ENCODE measurements at places on chromosomes 1 and 21.

DNA sequence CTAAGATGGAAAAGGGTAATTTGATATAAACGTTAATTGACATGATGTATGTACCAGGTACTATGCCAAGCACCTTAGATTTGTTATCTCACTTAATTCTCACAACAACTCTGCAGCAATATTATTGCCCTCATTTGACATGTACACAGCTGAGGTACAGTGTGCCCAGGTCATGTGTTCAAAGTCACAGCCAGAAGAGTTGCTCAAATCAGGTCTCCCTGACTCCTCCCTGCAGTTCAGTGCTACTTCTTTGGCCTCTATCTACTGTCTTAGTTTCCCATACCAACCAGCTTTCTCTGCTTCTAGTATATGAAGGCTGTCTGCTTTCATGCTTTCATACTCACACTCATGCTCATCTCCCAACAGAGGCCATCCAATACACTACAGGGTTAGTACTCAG lies 15.1 kb downstream of the TBX15 start:
- no peak for DNase-seq

GRCh38 chr1:226027538-226028217 lies 28.5 kb upstream of the SDE2 start:
- DNase-seq, result no peak

GRCh38 chr1:33660244-33660643 lies 187.8 kb downstream of the ZSCAN20 start:
- DNase-seq, result no peak

DNA sequence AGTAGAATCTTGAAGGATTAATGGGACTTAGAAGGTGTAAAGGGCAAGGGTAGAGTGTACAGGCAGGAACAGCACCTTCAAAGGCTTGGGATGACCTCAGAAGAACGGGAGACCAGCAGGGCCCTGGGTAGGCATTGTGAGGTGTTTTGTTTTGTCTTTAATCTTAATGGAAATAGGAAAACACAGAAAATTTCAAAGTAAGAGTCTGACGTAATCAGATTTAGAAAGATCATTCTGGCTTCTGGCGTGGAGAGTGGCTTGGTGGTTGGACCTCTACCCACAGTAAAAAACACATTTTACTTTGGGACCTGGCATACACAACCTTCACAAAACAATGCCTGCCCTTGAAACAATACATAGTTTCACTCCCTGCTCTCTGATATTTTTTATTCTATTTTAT lies 4.1 kb downstream of the MOV10 start:
- DNase-seq, result no peak

DNA sequence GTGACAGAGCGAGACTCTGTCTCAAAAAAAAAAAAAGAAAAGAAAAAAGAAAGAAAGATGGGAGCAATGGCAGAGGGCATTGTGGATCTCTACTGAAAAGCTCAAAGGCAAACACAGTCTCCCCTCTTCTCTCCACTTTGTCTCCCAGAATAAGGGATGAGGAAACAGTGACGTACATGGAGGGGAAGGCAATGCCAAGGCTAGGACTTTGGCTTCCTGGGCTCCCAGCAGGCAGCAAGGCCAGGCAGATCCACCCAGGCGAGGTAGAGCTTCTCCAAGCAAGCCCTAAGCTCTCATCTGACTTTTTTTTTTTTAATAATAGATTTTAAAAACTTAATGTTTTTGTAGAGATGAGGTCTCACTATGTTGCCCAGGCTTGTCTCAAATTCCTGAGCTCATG lies 4.6 kb downstream of the ARHGEF2 start:
- no peak for DNase-seq

- no peak for DNase-seq
These were observed 13.9 kb downstream of the OR14I1 start for GRCh38 chr1:248688527-248689298.

GRCh38 chr1:8816264-8816663 lies 1.2 kb downstream of the RERE start:
- peak; percentile 34 for DNase-seq

GRCh38 chr1:147163019-147163418 lies 9.3 kb downstream of the PRKAB2 start:
- no peak for DNase-seq

- DNase-seq, result no peak
These were observed 8.9 kb downstream of the PTGS2 start for GRCh38 chr1:186671136-186671825.

- no peak for DNase-seq
These were observed 214.9 kb downstream of the TOMM20 start for GRCh38 chr1:234913771-234914170.
